Mucosa of gallbladder (tissue), 1 donor: ENCODE measurements at places on chromosomes 11 and 22. TPM values are rescaled to one million over a fixed set of nuclear protein-coding genes. Genes with fewer than 3 reads are reported as not detected.
A peak's percentile ranks its signal among the peaks of the same experiment; 100 is the strongest.

- no peak for DNase-seq
Measured at GRCh38 chr22:25774575-25775026, 32.6 kb downstream of the MYO18B start.

- DNase-seq: no peak
Measured at GRCh38 chr11:118138839-118139420, 13.7 kb downstream of the SCN4B start.

GRCh38 chr11:44941259-44942021 lies 9.2 kb downstream of the TP53I11 start:
- no peak for DNase-seq

GRCh38 chr11:96095884-96096303 lies 172.0 kb upstream of the MTMR2 start:
- peak; percentile 54 for DNase-seq

GRCh38 chr11:104979839-104980238 lies 11.5 kb upstream of the CASP4 start:
- no peak for DNase-seq

DNA sequence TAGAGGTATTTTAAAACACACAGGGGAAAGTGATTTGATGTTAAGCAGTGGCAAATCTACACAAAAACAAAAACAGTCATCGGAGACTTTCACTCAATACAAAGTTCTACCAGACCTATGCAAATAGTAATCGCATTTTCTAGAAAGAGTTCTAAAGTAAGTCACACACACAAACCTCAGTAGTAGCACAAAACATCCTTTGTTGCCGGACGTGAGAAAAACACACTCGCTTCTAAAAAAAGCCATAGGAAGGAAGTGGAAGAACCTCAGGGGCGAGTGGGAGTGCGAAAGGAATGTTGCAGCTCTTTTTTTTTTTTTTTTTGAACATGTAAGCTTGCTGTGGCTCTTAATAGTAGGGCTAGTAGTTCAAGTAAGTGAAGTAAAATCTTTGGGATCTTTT lies 88.9 kb downstream of the MAML2 start:
- DNase-seq: no peak

- DNase-seq: no peak
Measured at GRCh38 chr11:61710019-61710418, 29.8 kb downstream of the DAGLA start.

- DNase-seq: no peak
Measured at GRCh38 chr11:46733234-46733633, 14.2 kb downstream of the F2 start.

- DNase-seq: no peak
Measured at GRCh38 chr11:95706974-95707387, 82.6 kb downstream of the FAM76B start.

DNA sequence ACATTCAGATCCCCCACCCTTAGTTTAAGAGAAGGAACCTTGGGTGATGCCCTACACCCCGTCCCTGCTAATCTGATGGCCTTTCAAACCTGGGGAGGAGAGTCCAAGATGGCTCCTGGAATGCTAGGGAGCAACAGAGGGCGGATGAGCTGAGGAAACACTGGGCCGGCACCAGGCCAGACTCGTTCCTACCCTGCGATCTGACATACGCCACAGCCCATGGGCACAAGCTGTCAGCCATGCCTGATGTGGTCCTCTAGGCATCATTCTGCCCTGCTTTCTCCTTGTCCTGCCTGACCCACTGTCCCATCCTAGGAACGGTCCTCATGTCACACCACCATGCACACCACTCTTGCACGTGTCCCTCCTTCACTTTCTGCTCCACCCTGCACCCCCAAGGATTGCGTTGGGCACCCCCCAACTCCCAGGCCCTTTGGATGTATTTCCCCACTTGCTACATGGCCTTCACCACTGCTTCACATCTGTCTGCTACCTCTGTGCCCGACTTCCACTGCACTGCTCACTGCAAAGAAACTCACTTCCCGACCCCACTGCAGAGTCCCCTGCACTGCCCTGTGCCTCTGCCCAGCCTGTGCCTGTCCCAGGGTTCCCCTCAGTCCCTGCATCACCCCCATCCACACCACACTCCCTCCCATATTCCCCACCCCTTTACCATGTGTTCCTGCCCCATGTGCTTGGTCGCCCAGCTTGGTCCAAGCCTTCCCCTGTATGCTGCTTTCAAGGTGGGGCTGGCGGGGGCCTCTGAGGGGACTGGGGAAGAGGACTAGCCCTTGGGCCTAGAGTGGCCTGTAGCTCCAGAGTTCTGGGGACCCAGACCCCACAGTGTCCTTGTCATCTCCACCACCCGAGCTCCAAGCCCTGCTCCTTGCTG lies 29.2 kb downstream of the USP35 start:
- no peak for DNase-seq

DNA sequence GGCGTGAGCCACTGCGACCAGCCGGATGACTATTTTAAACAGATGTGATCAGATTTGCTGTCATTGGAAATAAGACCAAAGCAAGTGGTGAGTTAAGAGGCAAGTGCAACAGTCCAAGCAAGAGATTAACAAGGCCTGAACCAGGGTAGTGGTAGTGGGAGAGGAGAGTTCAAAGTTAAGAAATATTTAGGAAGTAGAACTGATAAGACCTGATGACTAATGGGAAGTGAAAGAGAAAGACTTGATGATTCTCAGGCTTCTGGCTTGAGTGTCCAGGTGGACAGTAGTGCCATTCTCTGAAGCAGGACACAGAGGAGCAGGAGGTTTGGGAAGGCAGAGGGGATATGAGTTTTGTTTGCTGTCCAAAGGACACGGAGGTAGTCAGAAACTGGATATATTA lies 7.2 kb downstream of the NDUFC2 start:
- DNase-seq: no peak

DNA sequence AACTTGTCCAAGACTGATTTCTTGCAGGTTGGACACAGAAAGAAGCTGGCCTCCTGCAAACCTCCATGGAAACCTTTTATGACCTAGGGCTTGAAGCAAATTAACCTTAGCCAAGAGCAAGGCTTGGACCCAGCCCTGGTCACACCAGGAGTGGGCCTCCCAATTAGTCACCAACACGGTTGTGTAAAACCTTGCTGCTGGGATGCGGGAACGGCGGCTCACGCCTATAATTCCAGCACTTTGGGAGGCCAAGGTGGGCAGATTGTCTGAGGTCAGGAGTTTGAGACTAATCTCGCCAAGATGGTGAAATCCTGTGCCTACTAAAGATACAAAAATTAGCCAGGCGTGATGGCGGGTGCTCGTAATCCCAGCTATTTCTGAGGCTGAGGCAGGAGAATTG lies 419.9 kb downstream of the AASDHPPT start:
- DNase-seq: no peak

- no peak for DNase-seq
Measured at GRCh38 chr11:117005758-117006157, 92.5 kb downstream of the SIK3 start.

DNA sequence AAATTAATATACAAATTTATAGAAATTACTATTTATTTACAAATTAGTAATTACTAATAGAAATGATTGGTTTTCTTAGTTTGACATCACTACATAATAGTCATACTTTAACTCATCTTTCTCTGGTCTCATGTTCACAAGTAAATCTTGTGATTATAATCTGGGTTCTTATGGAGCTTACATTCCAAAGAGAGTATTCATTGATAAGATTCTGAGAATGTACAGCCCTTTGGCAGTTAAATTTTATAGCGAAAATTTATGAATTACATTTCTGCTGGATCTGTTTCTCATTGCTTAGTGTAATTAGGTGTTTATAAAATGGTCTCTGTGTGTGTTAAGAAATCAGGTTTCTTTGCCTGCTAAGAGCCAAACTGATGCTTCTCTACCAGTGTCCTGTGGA lies 175.2 kb downstream of the TMEM135 start:
- no peak for DNase-seq

DNA sequence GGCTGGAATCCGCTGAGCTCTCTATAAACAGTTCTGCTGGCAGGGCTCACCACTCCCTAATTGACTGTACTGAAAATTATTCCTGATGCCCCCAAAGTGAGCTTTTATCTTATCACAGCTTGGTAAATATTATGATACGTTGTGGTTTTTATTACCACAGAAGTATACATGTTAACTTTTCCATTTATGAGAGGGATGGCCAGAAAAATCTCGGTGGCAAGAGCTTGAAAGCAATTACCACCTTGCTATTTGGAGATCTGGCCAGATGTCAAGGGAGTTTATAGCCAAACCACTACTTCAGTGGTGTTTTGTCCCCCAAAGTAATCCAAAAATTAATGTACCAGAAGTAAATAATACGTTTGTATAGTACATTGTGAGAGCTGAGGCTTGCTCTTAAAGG lies 75.4 kb upstream of the RCN1 start:
- DNase-seq: no peak

GRCh38 chr11:56624661-56625110 lies 10.0 kb upstream of the OR5M1 start:
- no peak for DNase-seq

DNA sequence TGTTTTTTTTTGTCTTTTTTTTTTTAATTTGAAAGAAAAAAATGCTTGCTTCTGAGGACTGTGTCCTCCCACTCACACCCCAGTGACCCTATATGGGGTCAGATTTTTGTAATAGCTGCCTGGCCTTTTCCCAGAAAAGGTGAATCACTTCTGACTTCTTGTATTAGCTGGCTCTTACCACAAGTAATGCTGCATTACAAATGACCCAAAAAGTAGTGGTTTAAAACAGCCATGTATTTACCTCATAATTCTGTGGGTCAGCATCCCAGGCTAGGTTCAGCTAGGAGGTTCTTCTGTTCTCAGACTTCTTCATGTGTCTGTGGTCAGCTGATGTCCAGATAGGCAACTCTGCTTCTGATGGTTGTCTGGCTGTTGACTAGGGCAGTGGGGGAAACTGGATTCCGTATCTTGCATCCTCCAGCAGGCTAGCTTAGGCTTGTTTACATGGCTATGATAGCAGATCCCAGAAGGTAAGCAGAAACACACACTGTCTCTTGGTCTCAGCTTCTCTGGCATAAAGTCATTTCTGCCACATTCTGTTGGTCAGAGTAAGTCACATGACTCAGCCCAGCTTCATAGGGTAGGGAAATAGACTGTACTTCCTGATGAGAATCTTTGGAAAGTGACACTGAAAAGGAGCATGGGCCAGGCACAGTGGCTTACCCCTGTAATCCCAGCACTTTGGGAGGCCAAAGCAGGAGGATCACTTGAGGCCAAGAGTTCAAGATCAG lies 19.5 kb downstream of the LHFPL7 start:
- DNase-seq: no peak

DNA sequence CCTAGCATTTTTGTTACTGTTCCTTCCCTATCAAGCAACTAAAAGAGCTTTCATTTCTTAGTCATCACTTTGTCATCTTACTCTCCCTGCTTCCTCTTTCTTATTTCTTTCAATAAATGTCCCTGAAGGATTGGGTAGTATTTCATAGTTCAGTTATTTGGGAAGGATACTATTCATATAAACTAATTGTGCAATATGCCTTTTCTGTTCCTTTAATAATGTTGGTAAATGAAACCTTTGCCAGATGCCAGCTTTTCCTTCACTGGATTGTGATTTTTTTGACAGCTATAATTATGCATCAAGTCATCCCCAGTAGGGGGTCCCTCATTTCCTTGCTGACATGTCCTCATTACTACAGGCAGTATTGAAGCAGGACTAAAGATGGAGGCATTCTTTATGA lies 101.7 kb downstream of the ATM start:
- no peak for DNase-seq

DNA sequence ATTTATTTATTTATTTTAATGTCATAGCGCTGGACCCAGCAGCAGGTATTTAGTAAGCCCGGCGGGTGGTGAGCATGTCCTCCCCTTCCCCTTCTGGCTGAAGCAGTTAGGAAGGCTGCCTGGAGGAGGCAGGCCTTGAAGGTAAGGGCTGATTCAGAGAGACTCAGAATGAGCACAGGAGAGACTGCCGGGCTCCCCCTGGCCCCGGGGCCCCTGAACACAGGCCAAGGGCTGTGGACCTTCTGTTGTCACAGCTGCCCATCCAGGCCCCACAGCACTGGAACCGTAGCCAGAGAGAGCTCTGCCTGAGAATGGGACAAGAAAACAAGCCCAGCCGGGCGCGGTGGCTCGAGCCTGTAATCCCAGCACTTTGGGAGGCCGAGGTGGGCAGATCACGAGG lies 52.8 kb downstream of the KCNJ4 start:
- DNase-seq: no peak

DNA sequence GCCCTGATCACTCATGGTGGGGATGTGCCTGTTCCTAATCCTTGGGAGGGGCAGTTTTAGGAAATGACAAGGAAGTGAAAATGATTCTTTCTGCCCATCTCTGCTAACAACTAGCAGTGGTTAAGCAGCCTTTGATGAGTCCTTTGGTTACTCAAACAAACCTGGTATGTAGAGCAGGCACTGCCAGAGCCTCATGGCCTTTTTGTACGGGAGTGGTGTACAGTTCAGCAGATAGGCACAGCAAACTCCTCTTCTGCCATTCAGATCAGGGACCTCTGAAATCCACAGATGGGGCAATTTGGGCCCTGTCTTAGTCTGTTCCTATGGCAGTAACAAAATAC lies 66.2 kb downstream of the FZD4 start:
- DNase-seq: no peak

DNA sequence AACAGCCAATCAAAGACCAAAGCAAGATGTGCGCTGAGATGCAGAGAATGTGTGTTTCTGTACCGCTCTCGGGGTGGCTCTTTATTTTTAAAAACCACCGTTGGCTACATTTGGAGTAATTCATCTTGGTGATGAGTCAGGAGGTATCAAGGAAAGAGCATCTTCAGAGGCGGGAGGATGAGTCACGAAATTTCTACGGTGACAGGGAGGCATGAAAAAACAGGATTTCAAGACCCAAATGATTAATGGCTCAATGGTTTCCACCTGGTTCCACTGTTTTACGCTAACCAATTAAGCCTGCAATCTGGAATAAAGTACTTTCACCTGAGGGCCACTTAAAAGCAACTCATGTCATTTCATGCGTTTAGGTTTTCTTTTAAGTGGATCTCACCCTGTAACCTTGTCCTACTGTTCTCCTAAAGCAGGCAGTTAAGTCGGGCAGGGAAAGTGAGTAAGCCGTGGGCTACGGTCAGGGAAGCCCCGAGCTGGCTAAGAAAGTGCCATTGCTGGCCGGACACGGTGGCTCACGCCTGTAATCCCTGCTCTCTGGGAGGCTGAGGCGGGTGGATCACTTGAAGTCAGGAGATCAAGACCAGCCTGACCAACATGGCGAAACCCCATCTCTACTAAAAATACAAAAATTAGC lies 74.6 kb downstream of the CELSR1 start:
- DNase-seq: no peak

Gene ACCS
- 28.1 TPM for total RNA-seq

Gene UBQLNL
- 0.69 TPM for total RNA-seq

Gene AQP11
- total RNA-seq: 5.5 TPM

Gene POU2AF3
- total RNA-seq: 14.0 TPM

Gene UBQLN3
- total RNA-seq: 0.26 TPM

Gene CNTN5
- 0.17 TPM for total RNA-seq

Gene TSG101
- 54.4 TPM for total RNA-seq

Gene CSNK2A3
- total RNA-seq: 1.6 TPM

Gene ACR
- total RNA-seq: 0.92 TPM

Gene MPPED2
- total RNA-seq: 5.6 TPM

Gene DCDC1
- 8.1 TPM for total RNA-seq

Gene OR4C46
- not detected for total RNA-seq

Gene MS4A12
- not detected for total RNA-seq

Gene VEGFB
- total RNA-seq: 104 TPM

Gene CDC42BPG
- 37.1 TPM for total RNA-seq
